ENCODE measurements at places on chromosomes 5 and 9.

DNA sequence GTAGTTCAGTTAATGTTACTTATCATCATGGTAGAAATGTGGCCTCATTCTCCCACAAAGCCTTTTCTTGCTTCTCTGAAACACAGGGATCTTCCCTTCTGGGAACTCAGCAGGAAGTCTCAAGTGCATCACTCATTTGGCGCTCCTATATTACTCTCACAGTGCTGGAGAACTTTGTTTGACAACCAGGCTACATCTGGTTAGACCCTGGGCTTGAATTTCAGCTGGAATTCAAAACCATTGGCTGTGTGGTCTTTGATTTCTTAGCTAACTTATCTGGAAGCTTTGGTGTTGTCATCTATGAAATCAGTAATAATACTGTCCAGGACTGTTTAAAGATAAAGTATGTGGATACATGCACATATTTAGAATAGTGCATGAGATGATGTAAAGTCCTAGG lies 1777.1 kb downstream of the MAT2B start:
- no peak for DNase-seq

DNA sequence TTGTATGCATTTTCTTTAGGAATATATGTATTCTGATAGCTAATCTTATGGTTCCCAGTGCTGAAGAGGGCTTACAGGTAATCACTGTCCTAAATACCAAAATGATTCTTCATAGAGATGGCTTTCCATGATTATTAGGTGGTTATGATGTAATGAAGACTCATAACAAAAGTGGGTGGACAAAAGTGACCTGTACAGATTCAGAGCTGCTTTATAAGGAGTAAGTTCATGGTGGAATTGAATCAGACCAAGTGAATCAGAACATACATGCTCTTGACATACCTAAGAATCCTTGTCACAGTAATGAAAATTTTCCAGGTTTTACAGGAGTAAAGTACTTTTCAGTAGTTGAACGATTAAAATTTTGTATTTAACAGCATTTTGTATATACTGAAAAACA lies 105.6 kb downstream of the NIPBL start:
- DNase-seq: peak; percentile 12

GRCh38 chr5:141876628-141877355 lies 1.4 kb downstream of the PCDH1 start:
- no peak for DNase-seq

DNA sequence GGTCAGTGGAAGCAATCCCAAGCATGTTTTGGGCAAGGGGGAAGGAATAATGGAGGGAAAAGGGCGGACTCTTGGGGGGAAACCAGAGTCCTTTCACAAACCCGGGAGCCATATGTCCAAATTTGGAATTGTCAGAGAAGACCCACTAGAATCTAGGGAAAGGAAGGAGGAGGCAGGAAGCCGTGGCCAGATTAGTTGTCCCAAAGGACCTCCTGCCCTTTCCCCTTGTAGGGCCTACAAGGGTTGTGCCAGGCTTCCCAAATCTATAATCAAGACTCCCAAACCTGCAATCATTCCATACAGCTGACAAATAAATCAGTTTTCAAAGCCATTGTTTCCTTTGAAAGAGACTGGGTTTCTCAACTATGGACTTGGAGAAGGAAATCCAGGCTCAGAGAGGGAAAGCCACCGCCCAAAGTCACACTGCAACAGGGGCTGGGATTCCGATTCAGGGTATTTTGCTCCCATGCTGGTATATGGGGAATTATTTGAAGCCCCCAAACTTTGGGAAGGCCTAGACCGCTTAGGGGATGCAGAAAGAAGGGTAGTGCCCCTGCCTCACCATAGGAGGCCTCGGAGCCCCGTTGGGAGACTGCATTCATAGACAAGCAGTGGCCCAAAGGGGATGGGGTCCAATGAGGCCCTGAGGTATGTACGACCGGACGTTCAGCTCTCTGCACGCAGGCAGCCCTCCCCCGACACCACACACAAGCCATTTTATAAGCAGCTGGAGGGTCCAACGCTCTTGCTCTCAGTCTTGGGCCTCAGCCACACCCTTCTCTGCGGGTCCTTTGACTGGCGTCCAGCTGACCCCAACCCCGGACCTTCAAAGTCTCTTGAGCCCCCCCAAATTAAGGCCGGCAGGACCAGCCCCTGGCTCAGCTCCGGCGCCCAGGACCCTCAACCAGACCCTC lies 815 bp downstream of the ANXA6 start:
- DNase-seq: no peak

DNA sequence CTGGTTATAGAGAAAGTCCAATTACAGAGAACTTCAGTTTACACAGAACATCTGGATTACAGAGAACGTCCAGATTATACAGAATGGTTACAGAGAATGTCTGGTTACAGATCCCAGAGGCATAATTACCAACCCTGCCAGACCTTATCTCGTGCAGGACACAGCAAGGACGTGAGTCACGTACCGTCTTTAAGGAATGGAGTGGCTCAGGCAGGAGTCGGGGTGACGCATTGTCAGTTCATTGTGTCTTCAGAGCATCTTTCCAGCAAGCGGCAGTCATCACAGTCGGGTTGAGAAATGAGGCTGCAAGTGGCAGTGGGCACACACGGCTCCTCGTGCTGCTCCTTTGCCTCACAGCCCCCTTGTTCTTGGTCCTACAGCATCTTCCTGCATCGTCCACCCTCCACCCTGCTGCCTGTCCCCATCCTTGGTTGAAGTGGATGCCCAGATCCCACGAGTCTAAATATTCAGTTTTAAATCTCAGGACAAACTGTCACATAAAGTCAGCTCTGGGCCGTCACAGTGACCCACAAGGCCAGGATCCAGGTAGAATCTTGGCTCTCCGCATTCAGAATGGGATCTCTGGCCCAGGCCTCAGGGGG lies 30.0 kb upstream of the SLC6A19 start:
- DNase-seq: peak; percentile 39

- no peak for DNase-seq
These were observed 670.5 kb upstream of the KLF4 start for GRCh38 chr9:108160039-108160438.

- peak; percentile 65 for DNase-seq
These were observed at the start of gene NEK6 for GRCh38 chr9:124257844-124258606. NEK6 (plus strand) TSS chr9:124257949; CDS start chr9:124301965, 44,016 bp downstream.

GRCh38 chr5:79236970-79237739 lies 1.2 kb downstream of the JMY start:
- DNase-seq: peak; percentile 47

DNA sequence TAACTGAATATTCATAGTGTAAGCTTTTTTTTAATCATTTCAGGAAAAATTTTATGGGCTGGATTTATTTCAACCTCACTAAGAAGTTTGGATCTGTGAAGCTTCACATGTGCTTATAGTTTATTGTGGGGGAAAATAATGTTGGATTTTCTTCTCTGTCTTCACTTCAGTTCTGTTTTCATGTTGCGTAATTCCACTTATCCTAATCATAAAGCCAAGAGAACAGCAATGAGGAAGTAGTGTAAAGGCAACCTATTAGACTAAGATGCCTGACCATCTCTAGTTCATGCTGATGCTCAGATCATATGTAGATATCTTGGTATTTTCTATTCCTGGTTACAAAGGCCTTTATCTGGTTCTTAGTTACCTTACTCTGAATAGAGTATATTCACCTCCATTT lies 50.0 kb downstream of the CD180 start:
- peak; percentile 31 for DNase-seq

DNA sequence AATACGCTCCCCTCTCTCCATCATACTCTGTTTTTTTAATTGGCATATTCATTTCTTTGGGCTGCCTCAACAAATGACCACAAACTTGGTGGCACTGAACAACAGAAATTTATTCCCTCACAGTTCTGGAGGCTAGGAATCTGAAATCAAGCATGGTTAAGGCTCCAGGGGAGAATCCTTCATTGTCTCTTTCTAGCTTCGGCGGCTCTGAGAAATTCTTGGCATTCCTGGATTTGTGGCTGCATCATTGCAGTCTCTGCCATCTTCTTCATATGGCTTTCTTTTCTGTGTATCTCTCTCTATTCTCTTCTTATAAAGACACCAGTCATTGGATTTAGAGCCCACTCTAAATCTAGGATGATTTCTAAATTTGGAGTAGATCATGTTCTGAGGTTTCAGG lies 10.9 kb upstream of the SLC24A2 start:
- DNase-seq: no peak

DNA sequence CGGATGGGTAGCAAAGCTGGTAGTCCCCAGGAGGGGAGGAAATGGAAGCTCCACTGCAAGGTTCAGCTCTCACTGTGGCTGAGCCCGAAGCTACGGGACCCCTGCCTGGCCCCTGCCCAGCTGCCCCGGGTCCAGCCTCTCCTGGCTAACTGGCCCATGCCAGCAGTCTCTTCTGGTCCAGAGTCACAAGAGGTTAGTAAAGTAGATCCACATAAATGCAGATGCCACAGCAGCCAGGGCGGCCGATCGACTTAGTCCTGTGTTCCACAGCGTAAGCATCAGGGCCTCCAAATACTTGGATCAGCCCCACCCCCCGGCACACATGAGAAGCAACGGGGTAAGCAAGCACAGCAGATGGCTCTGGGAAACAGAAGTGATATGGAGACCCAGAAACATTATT lies 42.1 kb downstream of the MRPL36 start:
- DNase-seq: no peak

DNA sequence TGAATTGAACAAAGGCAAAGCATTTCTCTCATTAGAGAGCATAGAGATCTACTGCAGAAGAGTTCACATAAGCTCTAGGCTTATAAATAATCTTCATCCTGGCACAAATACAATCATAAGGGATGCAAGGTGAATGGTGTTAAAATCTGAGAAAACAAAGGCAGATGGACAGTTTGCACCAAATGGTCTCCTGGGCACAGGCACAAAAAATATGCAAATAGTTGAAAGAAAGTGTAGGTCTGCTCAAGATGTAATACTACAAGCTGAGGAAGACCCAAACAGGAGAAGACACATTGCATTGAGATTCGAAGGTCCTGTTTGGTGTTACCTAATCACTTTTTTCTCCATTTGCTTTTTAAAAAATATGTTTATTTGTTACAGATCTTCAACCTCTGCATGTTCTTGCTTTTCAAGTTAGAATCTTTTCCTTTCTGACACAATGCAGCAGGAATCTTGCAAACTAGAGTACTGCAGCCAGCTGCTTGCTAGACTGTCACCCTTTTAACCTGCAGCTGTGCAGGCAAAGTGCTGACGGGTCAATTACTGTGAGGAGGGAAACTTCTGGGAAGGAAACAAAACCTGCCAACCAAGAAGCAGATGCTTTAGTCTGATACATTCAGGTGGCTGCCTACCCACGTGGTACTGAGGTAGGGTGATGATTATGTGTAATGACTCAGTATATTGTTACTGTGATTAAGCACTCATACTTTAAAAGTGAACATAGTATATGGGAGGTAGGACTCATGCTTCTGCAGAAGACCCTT lies 1048.6 kb upstream of the SEMA6A start:
- no peak for DNase-seq

- no peak for DNase-seq
These were observed 514.8 kb downstream of the PSAT1 start for GRCh38 chr9:78811622-78812276.

- DNase-seq: no peak
These were observed 105.5 kb upstream of the CPLX2 start for GRCh38 chr5:175765858-175766257.

GRCh38 chr5:103366918-103367549 lies 108.5 kb downstream of the MACIR start:
- DNase-seq: no peak

GRCh38 chr9:71446473-71447411 lies 321.6 kb downstream of the CEMIP2 start:
- DNase-seq: peak; percentile 48

DNA sequence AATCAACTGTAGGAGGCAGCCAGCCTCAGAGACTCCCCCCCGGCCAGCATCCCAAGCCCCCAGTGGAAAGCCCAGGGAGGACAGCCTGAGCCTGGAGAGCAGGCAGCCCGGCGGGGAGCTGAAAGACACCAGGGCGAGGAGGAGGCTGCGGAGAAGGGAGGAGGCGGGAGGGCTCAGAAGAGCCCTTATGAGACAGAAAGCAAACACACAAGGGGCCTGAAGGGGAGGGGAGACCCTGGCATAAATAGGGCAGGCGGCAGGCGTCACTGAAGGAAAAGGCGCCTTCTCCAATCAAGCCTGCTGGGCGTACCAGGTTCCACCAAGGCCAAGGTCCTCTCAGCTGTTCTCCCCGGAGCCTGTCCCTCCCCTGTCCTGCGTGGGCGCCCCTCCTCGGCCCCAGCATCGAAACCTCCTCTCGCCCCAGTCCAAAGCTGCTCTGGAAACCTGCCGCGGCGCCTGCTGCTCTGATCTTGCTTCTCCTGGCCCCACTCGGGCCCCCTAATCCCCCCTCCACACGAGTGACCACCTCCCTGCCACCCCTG lies 1.3 kb downstream of the SLC9A3 start:
- DNase-seq: no peak

GRCh38 chr5:21452449-21452848 lies 1400.7 kb downstream of the CDH12 start:
- peak; percentile 9 for DNase-seq

DNA sequence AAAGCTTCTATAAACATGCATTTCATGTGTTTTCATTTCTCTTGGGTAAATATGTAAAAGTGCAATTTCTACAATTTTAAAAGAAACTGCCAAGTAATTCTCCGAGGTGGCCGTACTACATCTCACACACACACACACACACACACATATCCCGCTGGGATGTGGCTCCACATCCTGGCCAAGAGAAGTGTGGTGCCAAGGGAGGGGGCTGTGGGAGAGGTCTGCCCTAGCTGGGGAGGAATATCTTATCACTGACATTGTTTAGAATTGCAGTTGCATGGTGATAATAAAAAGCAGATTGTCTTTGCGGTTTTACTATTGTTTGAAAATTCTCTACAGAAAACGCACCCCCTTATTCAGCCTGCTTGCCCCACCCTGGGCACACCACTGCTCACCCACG lies 558.4 kb downstream of the BNC2 start:
- DNase-seq: peak; percentile 94

DNA sequence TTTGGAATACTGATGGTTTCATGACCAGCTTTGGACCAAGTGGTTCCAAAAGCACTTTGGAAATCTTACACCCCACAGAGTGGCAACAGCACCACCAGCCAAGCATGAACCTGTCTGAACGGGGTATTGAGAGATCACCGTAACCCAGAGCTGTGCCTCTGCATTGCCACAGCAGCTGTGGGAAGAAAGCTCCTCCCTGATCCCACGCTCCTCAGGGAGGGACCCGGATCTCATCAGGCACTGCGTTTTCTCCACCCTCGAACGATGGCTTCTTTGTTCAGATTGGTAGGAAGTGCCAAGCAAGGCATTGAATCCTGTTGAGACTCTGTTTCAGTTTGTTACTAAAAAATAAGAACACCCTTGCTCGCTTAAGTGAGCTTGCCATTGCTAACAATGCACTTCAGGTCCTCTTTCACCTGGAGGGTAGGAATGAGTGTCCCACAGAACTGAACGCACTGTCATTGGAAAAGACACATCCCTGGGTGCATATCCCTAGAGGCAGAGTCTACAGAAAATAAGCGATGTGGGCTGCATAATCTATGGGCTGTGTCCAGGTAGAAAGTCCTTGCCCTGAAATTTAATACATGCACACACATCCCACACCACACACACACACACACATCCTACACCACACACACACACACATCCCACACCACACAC lies 118.0 kb upstream of the ICE1 start:
- peak; percentile 4 for DNase-seq

DNA sequence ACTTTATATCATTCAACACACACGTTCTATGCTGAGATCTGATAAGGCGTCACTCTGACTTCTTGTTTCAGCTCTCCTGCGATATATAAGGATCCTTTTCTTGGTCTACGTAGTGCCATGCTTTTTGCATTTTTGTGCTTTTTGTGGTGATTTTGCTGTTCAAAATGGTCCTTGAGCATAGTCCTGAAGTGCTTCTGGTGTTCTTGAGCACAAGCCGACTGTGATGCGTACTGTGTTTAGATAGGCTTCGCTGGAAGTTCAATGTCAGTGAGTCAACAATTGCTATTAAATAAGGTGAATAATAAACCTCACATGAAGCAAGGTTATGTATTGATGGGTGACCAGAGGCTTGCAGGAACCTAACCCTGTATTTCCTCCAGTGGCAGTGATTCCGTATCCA lies 46.8 kb downstream of the ACO1 start:
- peak; percentile 10 for DNase-seq

Measured in fibroblast of the aortic adventitia (primary cell).